ENCODE measurements at places on chromosomes 3 and 15. TPM values are rescaled to one million over a fixed set of nuclear protein-coding genes. Genes with fewer than 3 reads are reported as not detected.

ZNF621 gene
- total RNA-seq, result 20.2 TPM

TMEM108 gene
- not detected for total RNA-seq

ROPN1 gene
- total RNA-seq, result not detected

DNA sequence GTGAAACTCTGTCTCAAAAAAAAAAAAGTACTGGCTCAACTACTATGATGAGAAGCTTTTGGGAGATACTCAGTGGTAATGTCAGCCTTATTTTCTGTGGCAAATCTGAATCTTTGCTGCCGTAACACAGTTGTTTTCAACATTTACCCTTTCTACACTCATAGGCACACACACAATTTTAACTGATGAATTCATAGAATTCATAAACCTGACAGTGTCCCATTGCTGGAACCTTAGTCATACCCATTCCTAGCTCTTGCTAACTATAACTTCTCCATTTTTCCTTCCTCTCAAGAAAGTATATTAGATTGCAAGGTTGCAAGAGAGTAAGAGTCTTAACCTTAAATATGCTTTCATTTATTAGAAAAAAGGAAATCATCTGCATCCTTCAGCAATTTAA lies 496.6 kb downstream of the FHIT start:
- DNase-seq, result no peak

DNA sequence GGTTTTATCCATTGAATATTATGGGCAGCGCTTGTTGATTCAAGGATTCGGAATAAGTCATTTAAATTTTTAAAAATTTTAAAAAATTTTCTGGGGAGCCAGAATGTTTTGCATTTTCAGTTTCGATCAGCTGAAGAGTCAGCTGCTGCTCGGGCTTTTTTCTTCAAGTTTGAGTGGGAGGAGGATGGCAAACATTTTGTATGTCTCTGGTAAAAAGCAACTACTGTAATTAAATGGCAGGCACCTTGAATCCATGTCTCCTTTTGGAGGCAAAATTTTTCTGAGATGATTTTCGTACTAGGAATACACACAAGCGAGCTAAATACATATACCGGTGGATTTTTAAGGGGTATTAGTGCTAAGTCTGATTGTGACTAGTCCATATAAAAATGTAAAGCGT lies 612 bp downstream of the C3orf38 start:
- no peak for DNase-seq

- DNase-seq, result no peak
Observed at GRCh38 chr3:53668872-53669271, 174.5 kb downstream of the CACNA1D start.

DNA sequence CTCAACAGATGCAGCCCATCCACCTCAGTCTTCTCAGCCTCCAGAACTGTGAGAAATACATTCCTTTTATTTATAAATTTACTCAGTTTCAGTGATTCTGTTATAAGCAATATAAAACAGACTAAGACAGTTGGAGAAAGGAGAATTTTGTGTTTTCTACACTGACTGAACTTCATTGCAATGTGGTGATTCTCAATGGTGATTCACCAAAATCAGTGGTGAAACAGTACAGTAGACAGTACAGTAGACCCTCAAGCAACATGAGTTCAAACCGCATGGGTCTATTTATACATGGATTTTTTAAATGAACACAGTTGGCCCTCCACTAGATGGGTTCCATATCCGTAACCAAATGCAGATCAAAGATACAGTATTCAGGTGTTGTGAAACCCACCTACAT lies 403.1 kb upstream of the TGFBR2 start:
- no peak for DNase-seq

DNA sequence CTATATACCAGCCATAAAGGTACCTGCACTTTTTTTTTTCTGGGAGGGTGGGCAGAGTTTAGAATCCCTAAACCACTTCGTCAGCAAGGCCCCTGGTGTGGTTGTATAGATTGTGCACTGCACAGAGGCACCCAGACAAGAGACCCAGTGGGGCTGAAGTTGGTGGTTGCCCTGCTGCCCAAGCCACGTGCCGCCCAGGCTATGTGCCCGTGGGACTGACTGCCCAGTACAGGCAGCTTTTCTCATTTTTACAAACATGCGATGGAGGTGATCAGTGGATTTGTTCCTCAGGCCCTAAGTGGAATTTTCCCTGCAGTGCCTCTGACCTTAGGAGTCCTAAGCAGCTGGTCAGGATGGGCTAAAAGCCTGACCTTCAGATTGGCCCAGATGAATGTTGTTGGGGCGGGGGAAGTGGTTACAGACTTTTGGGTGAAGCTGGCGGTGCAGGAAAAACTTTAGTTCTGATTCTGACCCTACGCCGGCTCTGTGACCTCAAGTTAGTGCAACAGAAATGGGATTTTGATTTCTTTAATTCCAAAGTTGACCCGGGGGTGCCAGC lies 34.9 kb upstream of the LIMD1 start:
- DNase-seq, result no peak

- no peak for DNase-seq
Observed at GRCh38 chr15:47383801-47384200, 333.5 kb upstream of the SEMA6D start.
